ENCODE measurements at places on chromosomes 2 and 18.

GRCh38 chr18:49650426-49650891 lies 88.6 kb downstream of the LIPG start:
- no peak for DNase-seq

GRCh38 chr2:38174646-38175423 lies 98.9 kb upstream of the CYP1B1 start:
- no peak for DNase-seq

DNA sequence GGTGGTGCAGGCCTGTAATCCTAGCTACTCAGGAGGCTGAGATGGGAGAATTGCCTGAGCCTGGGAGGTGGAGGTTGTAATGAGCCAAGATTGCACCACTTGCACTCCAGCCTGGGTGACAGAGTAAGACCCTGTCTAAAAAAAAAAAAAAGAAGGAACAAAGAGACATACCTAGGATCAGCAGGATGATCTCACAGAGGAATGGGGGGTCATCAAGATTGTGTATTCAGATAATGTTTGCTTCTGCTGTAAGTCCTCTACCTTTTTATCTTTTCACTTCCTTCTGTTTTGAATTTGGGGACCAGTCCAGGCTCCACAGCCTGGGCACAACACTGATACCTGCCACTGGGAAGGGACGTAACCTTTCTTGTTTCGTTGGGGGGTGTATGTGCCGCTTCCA lies 53.2 kb downstream of the MAP4K4 start:
- no peak for DNase-seq

GRCh38 chr18:22344908-22345670 lies 72.6 kb downstream of the CTAGE1 start:
- DNase-seq: no peak

DNA sequence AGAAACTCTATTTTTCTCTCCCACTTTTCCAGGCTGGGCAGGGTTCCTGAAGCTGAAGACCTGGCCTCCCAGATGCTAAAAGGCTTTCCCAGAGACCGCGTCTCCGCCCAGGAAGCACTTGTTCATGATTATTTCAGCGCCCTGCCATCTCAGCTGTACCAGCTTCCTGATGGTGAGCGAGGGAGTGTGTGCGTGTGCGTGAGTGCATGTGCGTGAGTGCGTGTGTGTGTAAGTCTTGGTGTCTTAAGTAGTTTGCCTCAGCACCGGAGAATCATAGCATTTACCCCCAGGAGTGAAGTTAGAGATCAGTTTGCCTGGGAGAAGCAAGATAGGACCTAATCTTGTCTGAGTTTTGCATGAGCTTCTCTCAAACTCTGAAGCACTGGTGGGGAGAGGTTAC lies 73.7 kb downstream of the CDK15 start:
- no peak for DNase-seq
